ENCODE measurements at places on chromosomes 2 and 18.

GRCh38 chr18:21701621-21702020, 3.0 kb downstream of the ABHD3 start:
- no peak for DNase-seq

GRCh38 chr2:209236377-209236776, 187.5 kb upstream of the MAP2 start:
- DNase-seq = no peak

- no peak for DNase-seq
Measured at GRCh38 chr2:102581911-102582310, 37.4 kb upstream of the SLC9A2 start.

DNA sequence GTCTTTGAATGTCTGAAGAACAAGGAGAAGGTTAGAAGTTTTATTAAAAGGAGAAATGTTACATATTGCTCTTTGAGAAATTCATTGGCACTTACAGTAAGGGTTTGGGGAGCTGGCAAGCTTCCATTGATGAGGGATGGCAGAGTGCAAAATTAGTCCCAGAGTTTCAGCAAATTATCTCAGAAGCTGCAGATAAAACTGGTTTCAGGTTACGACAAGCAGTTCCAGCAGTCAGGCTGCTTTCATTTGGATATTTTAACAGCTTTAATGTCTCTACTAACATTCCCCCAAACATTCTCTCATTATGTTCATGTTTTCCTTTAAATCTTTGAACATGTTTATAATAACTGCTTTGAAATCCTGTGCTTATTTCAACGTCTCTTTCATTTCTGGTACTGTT, 153.1 kb downstream of the TTC27 start:
- DNase-seq = no peak

DNA sequence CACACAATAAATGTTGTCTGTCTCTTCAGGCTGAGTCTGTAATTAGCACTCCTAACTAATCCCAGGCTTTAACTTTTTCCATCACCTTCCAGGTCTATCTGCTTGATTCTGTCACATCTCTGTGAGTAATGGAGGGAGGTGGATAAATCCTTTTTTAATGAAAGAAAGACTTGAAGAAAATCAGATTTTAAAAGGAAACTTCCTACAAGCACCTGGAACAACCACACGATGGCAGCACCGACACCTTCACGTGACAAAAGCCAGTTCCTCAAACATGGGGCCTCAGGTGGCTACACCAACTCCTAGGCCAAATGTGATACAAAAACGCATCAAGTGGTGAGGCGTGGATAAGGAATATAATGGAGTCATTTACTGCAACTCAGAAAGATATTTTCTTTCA, 41.8 kb downstream of the TGFBRAP1 start:
- no peak for DNase-seq

DNA sequence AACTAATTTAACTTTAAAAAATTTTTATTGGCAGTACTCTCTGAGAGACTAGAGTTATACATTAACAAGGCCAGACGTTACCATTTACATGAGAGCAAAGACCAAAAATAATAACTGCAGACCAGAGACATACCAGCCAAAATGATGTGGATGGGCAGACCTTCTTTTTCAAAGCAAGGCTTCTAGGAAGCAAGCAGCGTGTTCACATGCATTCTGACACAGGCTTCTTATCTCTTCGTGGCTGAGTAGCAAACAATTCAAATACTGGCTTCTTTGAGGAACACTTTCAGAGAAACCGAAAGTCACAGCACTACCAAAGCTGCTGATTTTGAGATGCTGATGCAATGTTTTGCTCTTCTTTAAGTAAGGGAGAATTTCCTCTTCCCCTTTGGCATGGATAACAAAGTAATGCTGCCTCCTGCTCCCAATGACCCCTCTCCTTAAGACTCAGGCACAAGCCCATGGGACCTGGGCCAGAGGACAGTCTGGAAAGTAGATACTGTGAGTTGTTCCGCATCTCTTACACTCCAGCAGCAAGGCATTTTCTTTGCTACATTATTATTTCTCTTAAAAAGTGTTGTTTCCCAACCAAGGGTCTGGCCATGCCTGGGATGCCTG, 181.9 kb downstream of the MREG start:
- peak; percentile 67 for DNase-seq

Data from left cardiac atrium (tissue), 4 donors.